ENCODE measurements at places on chromosomes 3 and 15.

DNA sequence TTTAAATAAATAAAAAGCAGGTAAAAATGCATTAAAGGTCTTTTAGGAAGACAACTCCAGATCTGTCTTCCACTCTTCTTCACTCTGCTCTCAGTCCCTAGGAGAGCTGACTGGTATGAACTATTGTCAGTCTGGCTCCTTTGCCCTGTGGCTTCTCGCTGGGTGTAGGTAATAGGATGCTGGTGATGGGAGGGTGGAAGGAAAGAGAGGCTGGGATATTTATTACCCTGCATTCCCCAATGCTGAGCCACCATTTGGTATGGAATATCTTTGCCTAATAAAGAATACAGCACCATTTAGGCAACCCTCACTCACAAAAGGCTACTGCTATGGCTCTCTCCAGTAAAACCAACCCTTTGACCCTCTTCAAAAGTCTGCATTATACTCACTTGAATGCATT, 326.9 kb downstream of the CNTN3 start:
- no peak for DNase-seq

DNA sequence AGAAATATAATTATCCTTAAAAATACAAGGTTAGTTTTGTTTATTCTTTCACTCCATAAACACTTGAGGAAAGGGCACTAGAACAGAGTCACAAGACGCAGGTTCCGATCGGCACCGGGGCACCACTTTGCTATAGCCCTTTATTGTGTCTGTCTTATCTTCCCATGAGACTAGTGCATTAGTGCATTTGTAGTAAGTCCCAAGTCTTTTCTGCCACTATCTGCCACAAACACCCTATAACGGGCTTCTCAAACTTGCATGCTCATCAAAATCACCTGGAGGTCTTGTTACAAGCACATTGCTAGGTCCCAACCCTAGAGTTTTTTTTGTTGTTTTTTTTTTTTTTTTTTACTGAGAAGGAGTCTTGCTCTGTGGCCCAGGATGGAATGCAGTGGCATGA, 213.1 kb downstream of the FOXP1 start:
- DNase-seq = no peak

GRCh38 chr3:173778251-173778650, 380.7 kb downstream of the NLGN1 start:
- no peak for DNase-seq

- no peak for DNase-seq
Observed at GRCh38 chr3:81502236-81502635, 259.2 kb downstream of the GBE1 start.

GRCh38 chr15:41849204-41849603, 10.6 kb downstream of the PLA2G4B start:
- DNase-seq = no peak

GRCh38 chr15:39578851-39579486, 1.9 kb upstream of the THBS1 start:
- DNase-seq = peak; percentile 85

- peak; percentile 81 for DNase-seq
Observed at GRCh38 chr3:30631243-30631904, 25.0 kb downstream of the TGFBR2 start.

- no peak for DNase-seq
Observed at GRCh38 chr3:39127908-39128304, 20.4 kb downstream of the TTC21A start.

DNA sequence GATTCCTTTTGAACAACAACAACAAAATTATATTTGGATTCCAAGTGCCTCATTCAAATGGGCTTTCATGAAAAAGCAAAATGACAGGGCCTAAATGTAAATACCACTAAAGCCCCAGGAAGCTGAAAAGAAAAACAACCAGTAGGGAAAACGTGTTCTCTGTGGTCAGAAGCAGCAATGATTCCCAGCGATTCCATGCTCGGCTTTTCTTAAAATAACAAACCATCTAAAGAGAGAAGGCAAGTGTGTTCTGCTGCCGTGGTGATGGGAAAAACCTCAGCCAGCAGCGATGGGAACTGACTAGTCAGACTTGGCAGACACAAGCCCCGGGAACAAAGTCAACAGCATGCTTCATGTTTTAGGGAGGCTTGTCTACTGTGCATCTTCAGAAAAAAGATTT, 153.6 kb downstream of the TNIK start:
- DNase-seq = peak; percentile 99

DNA sequence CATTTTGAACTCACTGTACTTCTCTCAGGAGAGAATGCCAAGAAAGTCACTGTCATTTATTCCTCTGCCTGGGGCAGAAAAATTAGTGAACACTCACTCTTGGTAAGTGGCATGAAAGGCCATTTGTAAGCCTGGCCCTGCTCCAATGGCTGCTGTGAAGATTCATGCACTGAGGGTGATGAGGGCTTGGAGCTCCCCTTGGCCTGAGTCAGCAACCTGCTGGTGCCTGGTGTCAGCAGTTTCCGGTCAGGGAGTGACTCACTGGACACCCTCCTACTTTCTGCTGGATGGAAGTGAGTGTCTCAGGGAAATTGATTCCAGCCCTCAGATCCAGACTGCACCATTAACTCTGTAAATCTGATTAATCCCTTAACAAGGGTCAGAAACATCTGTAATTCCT, 37.6 kb downstream of the TRA2B start:
- DNase-seq = peak; percentile 100

GRCh38 chr15:68550498-68551295, 28.1 kb upstream of the CORO2B start:
- DNase-seq = peak; percentile 51

DNA sequence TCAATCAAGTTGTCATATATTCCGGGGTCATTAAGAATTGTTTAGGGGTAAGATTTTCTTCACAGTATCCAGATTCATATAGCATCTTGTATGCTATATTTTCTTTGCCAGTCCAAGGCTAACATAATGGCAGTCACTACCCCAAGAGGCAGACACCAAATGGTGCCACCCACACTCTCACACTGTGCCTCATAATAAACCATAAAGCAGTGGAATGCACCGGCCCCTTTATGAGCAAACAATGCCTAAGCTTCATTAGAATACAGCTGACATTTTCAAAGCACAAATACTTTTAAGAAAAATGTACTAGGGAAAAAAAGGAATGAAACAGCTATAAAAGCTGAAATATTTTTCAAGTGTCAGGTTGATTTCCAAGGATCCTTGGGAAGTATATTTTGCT, 121.6 kb downstream of the TFDP2 start:
- DNase-seq = peak; percentile 76

DNA sequence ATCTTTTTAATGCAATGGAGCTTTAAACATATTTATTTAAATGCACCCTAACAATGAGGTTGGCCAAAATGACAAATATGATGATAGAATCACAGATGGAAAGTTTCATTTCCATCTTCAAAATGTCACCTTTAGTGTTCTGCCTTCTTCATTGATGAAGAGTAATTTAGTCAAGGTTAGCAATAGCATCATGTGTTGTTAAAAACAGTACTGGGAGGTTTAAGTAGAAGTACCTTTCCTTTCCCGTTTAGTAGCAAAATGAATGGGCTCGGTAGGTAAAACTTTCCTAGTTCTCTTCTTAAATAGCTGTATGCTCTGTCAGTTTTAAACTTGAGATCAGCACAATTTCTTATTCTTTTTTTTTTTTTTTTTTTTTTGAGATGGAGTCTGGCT, 35.1 kb downstream of the EIF2AK4 start:
- DNase-seq = no peak
